ENCODE measurements at places on chromosomes 2 and 18.
A peak's percentile ranks its signal among the peaks of the same experiment; 100 is the strongest.

DNA sequence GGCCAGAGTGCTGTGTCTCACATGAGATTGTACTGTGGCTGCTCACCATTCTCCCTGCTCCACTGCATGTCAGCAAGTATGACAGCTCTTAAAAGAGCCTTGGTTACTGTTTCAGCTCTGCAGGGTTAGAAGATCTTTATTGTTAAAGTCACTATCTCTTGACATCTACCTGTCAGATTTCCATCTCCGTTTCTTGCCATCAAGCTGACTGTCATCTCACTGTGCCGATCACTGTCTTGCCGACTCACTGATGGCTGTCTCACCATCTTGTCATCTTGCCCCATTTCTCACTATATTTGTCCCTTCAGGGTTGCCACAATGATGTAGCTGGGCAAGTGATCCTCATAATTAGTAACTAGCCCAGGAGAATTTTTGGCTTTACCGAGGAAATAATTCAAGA lies 800.9 kb upstream of the CDH7 start:
- no peak for DNase-seq

DNA sequence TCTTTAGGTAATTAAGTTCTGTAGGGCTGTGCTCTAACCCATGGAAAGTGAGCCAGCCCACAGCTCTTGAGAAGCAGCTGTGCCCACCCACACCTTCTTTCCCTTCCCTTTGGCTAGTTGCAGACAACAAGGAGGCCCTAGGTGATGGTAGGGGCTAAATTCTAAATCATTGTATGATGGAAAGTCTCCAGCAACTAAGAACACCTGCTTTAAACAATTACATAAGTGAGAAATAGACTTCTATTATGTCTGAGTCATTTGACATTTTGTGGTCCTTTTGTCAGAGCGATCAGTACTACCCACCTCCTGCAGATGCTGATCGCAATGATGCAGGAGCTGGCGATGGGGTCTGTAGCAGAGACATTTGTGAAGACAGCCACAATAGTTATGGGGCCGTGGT lies 79.6 kb downstream of the TEX51 start:
- no peak for DNase-seq

DNA sequence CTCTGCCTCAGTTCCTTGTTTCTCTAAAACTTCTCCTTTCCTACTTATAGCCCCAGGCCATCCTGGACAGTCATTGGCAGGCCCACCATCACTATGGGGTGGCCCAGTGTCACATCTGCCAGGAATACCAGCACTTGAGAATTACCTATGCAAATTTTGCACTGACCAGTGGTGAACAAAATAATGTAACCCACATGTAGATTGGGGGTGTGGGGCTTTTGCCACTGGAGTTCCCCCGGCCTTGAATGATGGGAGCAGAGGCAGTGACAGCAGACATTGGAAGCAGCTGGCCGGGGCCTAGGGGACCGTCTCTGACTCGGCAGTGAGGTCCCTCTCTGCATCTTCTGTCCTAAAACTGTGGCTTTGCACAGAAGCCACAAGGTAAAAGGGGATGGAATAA lies 24.9 kb upstream of the DNMT3A start:
- DNase-seq = no peak

DNA sequence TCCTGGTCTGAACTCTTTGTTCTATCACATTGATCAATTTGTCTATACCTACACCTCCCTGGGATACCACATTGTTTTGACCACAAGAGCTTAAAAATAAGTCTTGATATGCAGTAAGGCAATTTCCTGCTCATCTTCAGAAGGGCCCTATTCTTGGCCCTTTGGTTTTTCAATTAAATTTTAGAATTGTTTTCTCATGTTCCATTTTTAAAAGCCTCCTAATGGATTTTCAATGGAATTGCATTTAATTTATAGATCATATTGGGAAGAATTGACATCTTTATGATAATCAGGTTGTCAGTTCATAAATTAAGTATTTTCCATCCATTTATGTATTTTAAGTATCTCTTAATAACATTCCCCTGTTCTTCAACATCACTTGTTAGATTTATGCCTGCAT lies 47.6 kb upstream of the EPAS1 start:
- no peak for DNase-seq

DNA sequence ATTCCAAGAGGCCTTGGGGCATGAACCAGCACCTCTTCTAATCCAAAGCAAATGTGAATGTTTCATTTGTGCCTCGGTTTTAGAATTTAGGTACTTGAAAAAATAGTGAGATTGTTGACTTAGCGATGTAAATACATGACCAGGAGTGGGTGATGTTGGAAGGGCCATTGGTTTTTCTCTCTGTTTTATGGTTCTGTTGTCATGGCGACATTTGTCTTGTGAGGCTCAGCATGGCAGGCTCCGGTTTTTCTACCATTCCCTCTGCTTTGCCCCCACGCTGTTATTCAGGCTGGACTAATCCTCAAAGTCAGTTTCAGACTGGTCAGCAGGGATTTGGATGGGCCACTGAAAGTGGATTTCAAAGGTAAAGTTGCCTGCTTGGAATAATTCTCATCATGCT lies 255.4 kb downstream of the ALPK2 start:
- DNase-seq = no peak

- no peak for DNase-seq
These were observed at the start of gene DIPK1C for GRCh38 chr18:74457043-74457724. Gene DIPK1C, minus strand, starts transcription at chr18:74457308. Its CDS starts 49 bp downstream, at chr18:74457259.

- no peak for DNase-seq
These were observed 147.6 kb downstream of the GALNT14 start for GRCh38 chr2:30990671-30991070.

DNA sequence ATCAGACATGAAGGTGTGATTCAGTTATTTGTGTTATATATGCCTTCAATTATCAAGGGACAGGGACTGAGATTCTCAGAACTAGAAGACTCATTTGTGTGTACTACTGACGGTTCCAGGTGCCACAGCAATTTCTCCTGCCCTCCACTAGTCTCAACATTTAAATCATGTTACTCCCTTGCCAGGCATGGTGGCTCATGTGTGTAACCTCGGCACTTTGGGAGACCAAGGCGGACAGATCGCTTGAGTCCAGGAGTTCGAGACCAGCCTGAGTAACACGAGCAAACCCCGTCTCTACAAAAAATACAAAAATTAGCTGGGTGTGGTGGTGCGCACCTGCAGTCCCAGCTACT lies 1.1 kb downstream of the CNDP2 start:
- DNase-seq = no peak

GRCh38 chr2:26305540-26305939 lies 40.4 kb upstream of the SELENOI start:
- no peak for DNase-seq

- peak; percentile 50 for DNase-seq
These were observed 256.7 kb downstream of the HDAC4 start for GRCh38 chr2:239143858-239144712.

DNA sequence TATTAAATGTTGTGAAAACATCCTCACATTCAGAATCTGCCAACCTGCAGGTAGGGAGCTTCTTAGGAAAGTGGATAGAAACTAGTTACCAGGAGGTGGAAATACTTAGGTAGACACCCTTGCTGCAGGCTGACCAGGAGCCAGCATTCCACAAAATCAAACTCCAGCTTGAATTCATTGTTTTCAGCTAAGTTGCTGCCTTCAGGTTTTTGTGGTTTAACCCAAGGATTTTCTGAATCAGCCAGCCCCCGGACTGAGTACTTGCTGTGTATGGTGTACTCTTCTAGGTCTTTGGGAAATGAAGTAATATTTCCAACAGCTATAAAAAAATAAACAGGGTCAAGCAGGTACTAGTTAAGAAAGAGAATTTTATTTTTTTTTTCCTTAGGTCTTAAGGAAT lies 192.1 kb upstream of the CHST9 start:
- DNase-seq = no peak

DNA sequence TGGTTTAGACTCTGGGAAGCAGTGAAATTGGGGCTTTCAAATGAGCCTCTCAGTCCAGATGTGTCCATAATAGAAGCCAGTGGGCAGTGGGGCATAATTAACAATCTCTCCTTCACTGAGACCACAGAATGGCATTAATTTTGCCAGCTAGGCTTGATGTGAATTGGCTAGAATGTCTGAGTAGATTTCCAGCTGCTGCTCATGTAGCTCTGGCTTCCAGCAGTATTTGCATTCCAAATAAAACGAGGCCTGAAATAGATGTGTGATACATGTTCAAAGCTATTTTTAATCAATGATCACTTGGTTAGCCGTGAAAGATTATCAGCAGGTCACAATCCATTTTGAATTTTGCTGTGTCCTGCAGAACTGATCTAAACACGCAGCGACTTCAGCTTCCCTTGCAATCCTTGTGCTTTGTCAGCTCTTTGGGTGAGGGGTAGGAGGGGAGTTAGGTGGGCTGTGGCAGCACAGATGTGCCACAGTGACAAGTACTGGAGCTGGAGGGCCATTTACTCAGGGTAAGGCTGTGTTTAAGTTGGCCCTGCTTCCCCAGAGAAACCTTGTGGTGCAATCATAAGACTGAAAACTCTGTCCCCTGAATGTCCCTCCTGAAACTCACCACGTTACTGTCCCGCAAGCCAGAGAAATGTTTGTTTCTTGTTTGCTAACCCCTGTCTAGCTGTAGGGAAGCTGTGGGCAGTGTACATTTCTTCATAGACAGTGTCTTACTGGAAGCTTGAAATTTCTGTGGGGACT lies 56.9 kb upstream of the TMEM178A start:
- DNase-seq = no peak

GRCh38 chr2:207083361-207084110 lies 82.2 kb downstream of the KLF7 start:
- DNase-seq = no peak

DNA sequence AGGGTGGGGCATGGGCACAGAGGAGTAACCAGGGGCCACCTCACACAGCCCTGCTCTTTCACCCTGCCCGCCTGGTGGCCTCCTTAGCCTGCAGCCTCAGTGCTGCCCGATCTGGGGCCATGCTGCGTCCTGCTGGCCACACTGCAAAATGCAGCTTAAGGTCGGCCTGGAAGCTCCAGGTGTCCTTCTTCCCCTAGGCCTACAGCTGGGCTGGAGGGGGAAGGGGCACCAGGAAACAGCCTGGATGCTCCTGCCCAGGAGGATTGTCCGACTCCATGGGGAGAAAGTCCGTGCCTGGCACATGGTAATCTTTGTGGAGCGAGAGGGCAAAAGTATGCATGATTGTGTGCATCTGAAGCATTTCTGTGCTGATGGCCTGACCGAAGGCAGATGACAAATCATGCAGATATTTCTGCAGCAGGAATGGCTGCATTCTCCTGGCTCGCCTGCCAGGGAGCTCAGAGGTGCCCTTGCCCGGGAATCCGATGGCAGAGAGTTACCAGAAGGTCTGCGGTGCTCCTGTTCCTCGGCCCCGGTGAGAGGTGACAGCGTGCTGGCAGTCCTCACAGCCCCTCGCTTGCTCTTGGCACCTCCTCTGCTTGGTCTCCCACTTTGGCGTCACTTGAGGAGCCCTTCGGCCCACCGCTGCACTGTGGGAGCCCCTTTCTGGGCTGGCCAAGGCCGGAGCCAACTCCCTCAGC lies 12.8 kb upstream of the ALPP start:
- no peak for DNase-seq

Measured in GM12892 (cell line).